Activated naive CD4-positive, alpha-beta T cell treated with anti-CD3 and anti-CD28 coated beads for 36 hours (primary cell): ENCODE measurements at places on chromosomes 2 and 18. TPM values are rescaled to one million over a fixed set of nuclear protein-coding genes. Genes with fewer than 3 reads are reported as not detected.

- DNase-seq = peak; percentile 60
These were observed 20.0 kb upstream of the RNF149 start for GRCh38 chr2:101328474-101329007.

- no peak for DNase-seq
These were observed 4.0 kb downstream of the CLIP4 start for GRCh38 chr2:29119211-29119610.

DNA sequence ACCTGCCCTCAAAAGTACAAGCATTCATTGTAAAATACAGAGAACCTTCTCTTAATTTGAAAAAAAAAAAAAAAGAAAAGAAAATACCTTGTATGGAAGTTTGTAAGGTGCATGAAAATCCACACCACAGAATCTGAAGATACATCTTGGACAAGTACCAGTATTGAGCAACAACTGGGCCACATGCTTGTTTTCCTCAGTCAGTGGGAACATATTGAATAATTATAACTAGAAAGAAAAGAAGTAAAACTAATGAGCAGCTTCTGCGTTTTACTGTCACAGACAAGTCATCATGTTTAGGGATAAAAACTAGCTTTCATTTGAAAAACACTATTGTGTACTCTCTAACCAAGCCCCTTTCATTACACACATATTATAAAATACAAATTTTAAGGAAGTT lies 5.8 kb upstream of the PEX13 start:
- no peak for DNase-seq

The CTIF gene
- total RNA-seq = 3.6 TPM

The USP37 gene
- total RNA-seq = 21.7 TPM

The CFC1 gene
- total RNA-seq = not detected
